CD4-positive, alpha-beta memory T cell (primary cell): ENCODE measurements at places on chromosomes 11 and 22. TPM values are rescaled to one million over a fixed set of nuclear protein-coding genes. Genes with fewer than 3 reads are reported as not detected.

JAML gene
- total RNA-seq, result 115 TPM

INPP5J gene
- total RNA-seq, result 0.15 TPM

B4GALNT4 gene
- 2.2 TPM for total RNA-seq

DUSP8 gene
- total RNA-seq, result 5.8 TPM

ARHGAP8 gene
- 0.67 TPM for total RNA-seq

HPX gene
- total RNA-seq, result 0.83 TPM

MYRF gene
- total RNA-seq, result 0.94 TPM
